Peyer's patch (tissue), 4 donors: ENCODE measurements at places on chromosomes 7 and 10.

DNA sequence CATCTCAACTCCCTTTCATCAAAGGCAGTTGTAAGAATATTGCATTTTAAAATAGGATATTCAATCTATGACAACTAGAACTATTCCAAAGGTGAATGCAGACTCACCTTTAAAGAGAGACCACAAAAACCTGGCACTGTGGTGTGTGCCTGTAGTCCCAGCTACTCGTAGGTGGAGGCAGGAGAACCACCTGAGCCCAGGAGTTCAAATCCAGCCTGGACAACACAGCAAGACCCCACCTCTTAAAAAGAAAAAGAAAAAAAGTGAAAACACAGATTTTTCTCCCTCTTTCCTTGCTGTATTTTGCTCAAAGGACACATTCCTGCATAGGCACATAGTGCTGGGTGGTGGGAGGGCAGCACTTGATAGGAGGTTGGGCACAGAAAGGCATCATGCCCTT, 739 bp upstream of the ALDH18A1 start:
- no peak overlapping the region for H3K27ac ChIP-seq
- peaks cover 5% of the 10 kb centered on the region for H3K4me1 ChIP-seq
- DNase-seq: no peak
- H3K27me3 ChIP-seq: no peaks in the 10 kb centered on the region

DNA sequence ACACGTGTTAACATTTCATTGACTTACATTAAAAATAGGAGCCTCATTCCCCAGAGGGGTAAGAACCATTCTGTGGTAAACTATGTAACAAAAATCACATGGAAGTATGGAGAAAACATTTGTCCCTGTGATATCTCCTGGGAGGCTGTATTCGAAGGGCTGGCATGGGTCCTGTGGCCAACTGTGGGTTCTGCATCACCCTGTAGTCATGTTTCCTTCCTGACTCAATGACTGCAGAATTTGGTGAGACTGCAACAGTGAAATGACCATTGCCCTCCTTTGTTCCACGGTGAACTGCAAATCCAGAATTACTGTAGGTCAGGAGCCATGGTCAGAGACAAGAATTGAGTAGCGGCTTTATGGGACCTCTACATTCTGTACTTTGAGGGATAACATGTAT, 3.6 kb upstream of the ZEB1 start:
- no peak overlapping the region for H3K27ac ChIP-seq
- no peaks in the 10 kb centered on the region for H3K27me3 ChIP-seq
- H3K4me3 ChIP-seq: no peak overlapping the region
- no peaks in the 10 kb centered on the region for H3K4me1 ChIP-seq

GRCh38 chr7:10360050-10360449, 613.6 kb upstream of the PHF14 start:
- H3K27ac ChIP-seq: no peak overlapping the region
- H3K27me3 ChIP-seq: no peaks in the 10 kb centered on the region
- no peak overlapping the region for H3K4me3 ChIP-seq
- no peak for DNase-seq

GRCh38 chr7:126529833-126530232, 722.9 kb downstream of the GRM8 start:
- H3K36me3 ChIP-seq: no peaks in the 10 kb centered on the region
- H3K4me1 ChIP-seq: no peaks in the 10 kb centered on the region
- H3K4me3 ChIP-seq: no peak overlapping the region

DNA sequence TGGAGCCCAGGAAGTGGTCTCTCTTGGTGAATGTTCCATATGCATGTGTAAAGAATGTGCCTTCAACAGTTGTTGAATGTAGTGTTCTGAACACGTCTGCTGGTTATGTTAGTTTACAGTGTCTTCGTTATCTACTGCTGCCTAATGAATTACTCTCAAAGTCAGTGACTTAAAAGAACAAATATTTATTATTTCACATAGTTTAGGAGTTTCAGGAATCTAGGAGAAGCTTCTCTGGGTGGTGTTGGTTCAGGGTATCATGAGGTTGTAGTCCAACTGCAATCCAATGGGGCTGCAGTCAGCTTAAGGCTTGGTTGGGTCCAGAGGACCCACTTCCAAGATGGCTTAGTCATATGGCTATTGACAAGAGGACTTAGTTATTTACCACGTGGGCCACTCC, 36.6 kb upstream of the IGFBP3 start:
- DNase-seq: no peak
- no peaks in the 10 kb centered on the region for H3K27me3 ChIP-seq

DNA sequence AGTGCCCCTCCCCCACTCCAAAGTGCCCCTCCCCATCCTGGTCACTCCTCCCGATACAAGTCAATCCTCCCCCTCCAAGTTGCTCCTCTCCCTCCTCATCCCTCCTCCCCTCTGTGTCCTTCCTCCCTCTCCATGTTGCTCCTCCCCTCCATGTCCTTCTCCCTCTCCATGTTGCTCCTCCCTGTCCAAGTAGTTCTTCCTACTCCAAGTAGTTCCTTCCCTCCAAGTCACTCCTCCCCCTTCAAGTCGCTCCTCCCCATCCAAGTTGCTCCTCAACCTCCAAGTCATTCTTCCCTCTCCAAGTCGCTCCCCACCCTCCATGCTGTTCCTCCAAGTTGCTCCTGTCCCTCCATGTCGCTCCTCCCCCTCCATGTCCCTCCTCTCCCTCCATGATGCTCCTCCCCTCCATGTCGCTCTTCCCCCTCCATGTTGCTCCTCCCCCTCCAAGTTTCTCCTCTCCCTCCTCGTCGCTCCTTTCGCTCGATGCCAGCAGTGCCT, 8.6 kb upstream of the WBP1L start:
- H3K27ac ChIP-seq: no peak overlapping the region
- no peaks in the 10 kb centered on the region for H3K4me1 ChIP-seq
- H3K4me3 ChIP-seq: no peak overlapping the region
- H3K36me3 ChIP-seq: no peaks in the 10 kb centered on the region

DNA sequence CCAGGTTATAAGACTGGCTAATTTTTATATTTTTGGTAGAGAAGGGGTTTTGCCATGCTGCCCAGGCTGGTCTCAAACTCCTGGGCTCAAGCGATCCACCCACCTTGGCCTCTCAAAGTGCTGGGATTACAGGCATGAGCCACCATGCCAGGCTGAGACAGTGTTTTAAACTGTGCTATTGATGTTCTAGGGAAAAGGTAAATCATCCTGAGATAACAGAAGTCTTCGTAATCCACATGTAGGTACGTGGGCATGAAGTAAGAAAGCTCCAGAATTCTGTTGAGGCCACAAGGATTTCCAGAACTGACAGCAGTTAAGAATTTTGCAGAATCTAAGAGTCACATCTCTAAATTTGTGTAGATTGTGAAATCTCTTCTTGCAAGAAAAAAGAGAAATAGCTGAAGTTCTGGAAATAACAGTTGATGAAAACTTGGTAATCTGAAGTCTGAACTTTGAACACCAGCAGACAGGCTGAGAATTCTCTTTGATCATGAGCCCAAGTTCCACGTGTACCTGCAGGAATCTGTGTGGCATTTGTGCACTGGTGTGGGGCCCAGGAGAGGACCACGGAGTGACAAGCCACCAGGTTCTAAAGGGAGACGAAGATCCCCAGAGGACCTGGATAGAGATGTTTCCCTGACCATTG, 24.6 kb downstream of the C7orf33 start:
- no peaks in the 10 kb centered on the region for H3K27me3 ChIP-seq
- DNase-seq: no peak
- no peak overlapping the region for H3K27ac ChIP-seq
- H3K4me1 ChIP-seq: no peaks in the 10 kb centered on the region
- H3K4me3 ChIP-seq: no peak overlapping the region

- peaks cover 20% of the 10 kb centered on the region for H3K36me3 ChIP-seq
- no peaks in the 10 kb centered on the region for H3K27me3 ChIP-seq
- no peak overlapping the region for H3K4me3 ChIP-seq
- no peak for DNase-seq
Measured at GRCh38 chr7:131425992-131426391, 98.3 kb downstream of the MKLN1 start.

DNA sequence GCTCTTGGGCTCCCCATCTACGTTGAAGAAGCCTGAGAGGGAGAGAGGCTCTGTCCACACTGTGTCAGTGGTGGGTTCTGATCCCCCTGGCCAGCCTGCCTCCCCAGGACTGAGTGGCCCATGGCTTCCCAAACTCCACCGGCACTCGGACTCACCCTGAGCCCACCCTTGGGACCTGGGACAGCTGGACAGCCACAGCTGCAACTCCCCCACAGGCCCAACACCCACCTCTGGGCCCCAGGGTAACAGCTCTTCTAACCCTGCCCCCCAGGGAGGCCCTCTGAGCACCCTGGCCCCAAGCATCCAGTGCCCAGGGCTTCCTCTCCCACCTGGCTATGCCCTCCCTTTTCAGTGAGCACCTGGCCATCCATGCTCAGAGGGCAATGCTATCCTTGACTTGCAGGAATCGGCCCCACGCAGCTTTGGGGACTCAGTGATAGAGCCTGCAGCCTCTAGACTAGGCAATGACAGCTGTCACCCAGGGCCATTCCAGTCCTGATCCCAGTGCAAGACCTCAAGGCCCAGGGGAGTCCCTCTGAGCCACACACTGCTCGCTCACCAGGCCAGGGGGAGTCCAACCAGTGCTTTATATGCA, 17.9 kb downstream of the OGDHL start:
- H3K27ac ChIP-seq: no peak overlapping the region
- DNase-seq: no peak
- H3K36me3 ChIP-seq: no peaks in the 10 kb centered on the region
- no peak overlapping the region for H3K4me3 ChIP-seq
- H3K4me1 ChIP-seq: no peaks in the 10 kb centered on the region
